Iris pigment epithelial cell (primary cell): ENCODE measurements at places on chromosomes 16 and 17.
A peak's percentile ranks its signal among the peaks of the same experiment; 100 is the strongest.

DNA sequence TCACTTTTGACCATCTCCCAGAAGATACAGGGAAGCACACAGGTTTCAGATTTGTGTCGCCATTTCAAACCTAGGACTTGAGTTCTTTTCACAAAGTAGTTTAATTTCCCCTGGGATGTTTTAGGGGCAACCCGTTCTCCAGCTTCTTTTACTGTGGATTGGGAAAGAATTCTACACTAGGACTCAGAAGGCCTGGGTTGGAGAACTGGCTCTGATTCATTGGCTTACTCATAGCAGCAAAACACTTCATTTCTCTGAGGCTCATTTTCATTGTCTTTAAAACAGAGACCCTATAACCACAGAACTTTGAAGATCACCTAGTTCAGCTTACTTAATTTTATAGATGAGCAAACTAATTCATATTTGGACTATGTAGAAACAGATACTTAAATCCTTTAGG is 175.9 kb upstream of the SALL1 start:
- peak; percentile 46 for DNase-seq

GRCh38 chr16:76577003-76577402 is 299.8 kb downstream of the CNTNAP4 start:
- no peak for DNase-seq

DNA sequence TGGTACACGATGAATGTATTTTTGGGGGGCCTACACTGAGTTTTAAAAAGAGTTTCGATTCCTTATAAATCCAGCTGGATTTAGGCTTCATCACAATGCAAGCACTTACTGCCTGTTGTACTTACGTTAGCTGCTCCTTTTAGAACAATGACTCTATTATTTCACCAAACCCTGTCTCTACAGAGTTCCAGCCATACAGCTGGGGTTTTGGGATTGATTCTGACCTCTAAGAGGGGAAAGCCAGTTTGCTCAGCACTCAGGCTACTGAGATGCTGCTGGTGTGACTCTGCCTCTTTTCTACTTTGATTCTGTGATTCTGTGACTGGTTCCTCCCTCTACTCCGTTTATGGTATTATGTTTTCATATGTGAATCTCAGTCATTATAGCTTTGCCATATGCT is 329.7 kb downstream of the ABCC12 start:
- DNase-seq: no peak

DNA sequence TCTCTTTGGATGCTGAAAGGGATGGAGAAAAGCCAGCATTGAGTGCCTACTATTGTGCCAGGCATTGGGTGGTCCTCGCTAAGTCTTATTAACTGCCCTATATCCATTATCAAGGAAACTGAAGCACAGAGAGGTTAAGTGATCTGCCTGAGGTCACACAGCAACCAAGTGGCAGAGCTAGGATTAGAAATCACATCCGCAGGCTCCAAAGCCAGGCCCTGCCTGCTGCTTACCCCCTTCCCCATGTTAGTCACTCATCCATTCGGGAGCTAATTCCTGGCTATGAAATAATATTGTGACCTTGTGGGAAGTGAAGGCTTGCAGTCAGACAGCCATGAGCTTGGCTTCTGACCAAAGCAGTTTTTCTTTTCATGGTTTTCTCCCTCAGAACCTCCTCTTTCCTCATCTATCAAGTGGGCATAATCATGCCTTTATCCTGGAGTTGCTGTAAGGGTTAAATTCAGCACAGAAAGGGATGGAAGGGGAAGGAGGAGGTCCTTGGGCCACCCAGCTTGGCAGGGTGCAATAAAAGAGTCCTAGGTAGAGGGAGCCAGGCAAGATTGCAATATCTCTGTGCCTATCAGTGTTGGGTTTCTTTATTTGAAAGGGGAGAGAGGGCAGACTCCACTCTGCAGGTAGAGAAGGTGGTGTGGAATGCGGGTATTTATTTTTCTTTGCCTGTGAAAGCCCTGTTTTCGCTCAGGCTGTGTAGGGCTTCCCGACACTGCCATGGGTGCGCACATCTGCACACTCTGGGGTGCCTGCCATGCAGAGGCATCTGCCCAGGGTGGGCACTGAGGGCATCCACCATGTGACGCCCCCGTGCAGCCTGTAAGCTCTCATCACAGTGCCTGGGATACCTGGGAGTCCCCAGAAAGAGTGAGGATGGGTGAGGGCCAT is 11.3 kb downstream of the RAI1 start:
- DNase-seq: no peak

- peak; percentile 22 for DNase-seq
These were observed 192.6 kb downstream of the CPPED1 start for GRCh38 chr16:12611006-12611477.

DNA sequence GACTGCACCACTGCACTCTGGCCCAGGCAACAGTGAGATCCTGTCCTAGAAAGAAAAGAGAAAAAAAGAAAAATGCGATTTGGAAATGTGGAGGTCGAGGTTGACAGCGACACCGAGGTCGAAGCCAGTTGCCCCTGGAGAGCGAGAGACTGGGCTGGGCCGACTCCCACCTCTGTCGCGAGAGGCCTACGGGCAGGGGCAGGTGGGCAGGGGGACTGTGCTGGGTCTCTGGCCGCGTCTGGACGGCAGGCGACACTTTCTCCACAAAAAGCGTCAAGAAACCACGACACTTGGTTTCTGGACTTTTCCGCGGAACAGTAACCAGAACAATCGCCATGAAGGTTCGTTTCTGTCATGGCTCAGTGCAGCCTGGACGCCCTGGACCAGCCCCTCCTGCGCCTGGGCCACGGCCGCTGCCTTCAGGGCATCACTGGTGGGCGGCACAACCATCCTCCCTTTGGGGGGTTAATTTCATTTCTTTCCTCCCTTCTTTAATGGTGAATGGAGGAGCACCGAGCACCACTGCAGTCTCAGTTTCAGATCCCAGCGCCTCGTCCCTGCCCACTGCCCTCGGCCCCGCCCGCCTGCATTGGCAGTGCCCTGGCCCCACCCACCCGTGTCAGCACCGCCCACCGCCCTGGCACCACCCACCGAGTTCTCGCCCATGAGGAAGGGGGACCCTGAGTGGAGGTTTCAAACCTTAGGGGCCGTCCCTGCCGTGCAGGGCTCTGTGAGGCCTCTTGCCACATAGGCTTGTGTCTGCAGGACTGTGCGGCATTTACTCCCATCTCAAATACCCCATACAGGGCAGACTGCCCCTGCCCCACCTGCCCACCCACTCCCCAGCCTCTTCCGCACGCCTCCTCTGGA is 18.5 kb upstream of the CDH15 start:
- no peak for DNase-seq
